ENCODE measurements at places on chromosomes 6 and 20. TPM values are rescaled to one million over a fixed set of nuclear protein-coding genes. Genes with fewer than 3 reads are reported as not detected.

GRCh38 chr20:47944682-47945081 is 159.4 kb upstream of the SULF2 start:
- no peaks in the 10 kb centered on the region for H3K36me3 ChIP-seq
- H3K27me3 ChIP-seq: no peaks in the 10 kb centered on the region
- H3K27ac ChIP-seq: no peak overlapping the region
- no peak overlapping the region for H3K4me3 ChIP-seq
- H3K4me1 ChIP-seq: no peaks in the 10 kb centered on the region
- no peak for DNase-seq

GRCh38 chr6:118708744-118709143 is 57.4 kb upstream of the CEP85L start:
- H3K4me3 ChIP-seq: peak overlapping the region; percentile 48
- peak; percentile 65 for DNase-seq
- H3K4me1 ChIP-seq: peaks cover 22% of the 10 kb centered on the region
- H3K27ac ChIP-seq: peak overlapping the region; percentile 93
- no peaks in the 10 kb centered on the region for H3K36me3 ChIP-seq

- no peak for DNase-seq
- no peaks in the 10 kb centered on the region for H3K4me1 ChIP-seq
- H3K27me3 ChIP-seq: no peaks in the 10 kb centered on the region
- H3K4me3 ChIP-seq: no peak overlapping the region
- H3K27ac ChIP-seq: no peak overlapping the region
Observed at GRCh38 chr6:170089963-170090362, 200.9 kb downstream of the DLL1 start.

GRCh38 chr6:150200428-150201100 is 57.7 kb downstream of the PPP1R14C start:
- DNase-seq: peak; percentile 18
- H3K27ac ChIP-seq: no peak overlapping the region
- H3K4me3 ChIP-seq: no peak overlapping the region
- H3K36me3 ChIP-seq: no peaks in the 10 kb centered on the region
- H3K4me1 ChIP-seq: no peaks in the 10 kb centered on the region
- H3K27me3 ChIP-seq: no peaks in the 10 kb centered on the region

DNA sequence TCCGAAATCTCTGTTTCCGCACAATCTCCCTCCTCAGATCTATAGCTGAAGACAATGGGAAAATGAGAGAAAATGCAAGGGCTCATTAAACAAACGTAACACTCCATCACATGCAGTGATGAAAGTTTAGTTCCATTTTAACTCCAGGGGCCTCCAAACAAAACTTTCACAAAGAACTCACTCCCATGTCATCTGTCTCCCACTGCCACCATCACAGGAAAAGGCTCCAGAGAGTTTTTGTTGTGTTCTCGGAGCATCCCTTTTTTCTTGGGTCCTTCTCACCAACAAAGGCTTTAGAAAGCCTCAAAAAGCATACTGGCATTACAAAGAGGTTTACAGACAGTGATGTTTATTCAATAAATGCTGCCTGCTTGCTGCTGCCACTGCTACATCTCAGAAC is 339.6 kb downstream of the TPBG start:
- no peaks in the 10 kb centered on the region for H3K36me3 ChIP-seq
- no peaks in the 10 kb centered on the region for H3K4me1 ChIP-seq
- no peak overlapping the region for H3K4me3 ChIP-seq
- H3K27ac ChIP-seq: no peak overlapping the region
- DNase-seq: no peak

DNA sequence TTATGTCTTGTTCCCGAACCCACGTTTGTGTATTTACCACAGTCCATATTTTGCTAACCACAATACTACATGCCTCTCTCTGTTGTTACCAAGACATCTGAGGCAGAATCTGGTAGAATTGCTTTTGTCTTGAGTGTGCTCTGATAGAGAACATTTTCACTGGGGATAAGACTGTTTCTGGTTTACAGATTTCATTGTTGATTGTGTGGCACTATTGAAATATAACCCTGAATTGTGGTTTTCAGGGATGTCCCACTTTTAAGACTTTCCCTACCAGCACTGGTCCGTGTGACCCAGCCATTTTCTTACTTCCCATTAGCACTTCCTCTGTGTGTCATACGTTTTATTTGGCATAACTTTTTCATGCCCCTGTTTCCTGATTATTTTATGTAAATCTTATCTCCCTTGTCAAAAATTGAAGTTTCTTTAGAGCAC is 12.2 kb downstream of the NCOA7 start:
- no peak overlapping the region for H3K4me3 ChIP-seq
- H3K27ac ChIP-seq: no peak overlapping the region
- peak; percentile 40 for DNase-seq
- H3K36me3 ChIP-seq: no peaks in the 10 kb centered on the region
- H3K4me1 ChIP-seq: no peaks in the 10 kb centered on the region

- no peak overlapping the region for H3K27ac ChIP-seq
- no peak overlapping the region for H3K4me3 ChIP-seq
Observed at GRCh38 chr6:89966228-89966544, 71.9 kb downstream of the GJA10 start.

DNA sequence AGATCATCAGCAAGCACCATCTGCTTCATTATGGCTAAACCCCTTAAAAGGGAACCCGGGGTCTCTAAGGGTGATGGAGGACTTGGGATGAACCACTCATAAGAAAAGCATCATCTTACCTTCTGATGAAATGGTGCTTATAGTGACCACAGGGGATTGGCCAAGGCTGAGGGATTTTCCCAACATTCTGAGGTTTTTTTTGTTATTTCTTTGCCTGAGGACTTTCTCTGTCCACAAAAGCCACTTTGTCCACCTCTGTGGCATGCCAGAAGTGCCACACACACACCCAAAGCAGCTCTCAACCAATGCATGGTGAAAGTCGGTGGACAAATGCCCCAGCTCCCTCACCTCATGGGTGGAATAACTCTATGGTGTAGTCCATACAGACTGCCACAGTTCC is 79.3 kb upstream of the TOP1 start:
- DNase-seq: no peak
- no peaks in the 10 kb centered on the region for H3K4me1 ChIP-seq
- H3K4me3 ChIP-seq: no peak overlapping the region
- no peaks in the 10 kb centered on the region for H3K36me3 ChIP-seq
- no peak overlapping the region for H3K27ac ChIP-seq
- H3K27me3 ChIP-seq: no peaks in the 10 kb centered on the region

GRCh38 chr20:19588241-19588640 is 169.8 kb upstream of the RIN2 start:
- H3K4me3 ChIP-seq: no peak overlapping the region
- no peak overlapping the region for H3K27ac ChIP-seq
- no peak for DNase-seq
- no peaks in the 10 kb centered on the region for H3K4me1 ChIP-seq
- no peaks in the 10 kb centered on the region for H3K27me3 ChIP-seq

DNA sequence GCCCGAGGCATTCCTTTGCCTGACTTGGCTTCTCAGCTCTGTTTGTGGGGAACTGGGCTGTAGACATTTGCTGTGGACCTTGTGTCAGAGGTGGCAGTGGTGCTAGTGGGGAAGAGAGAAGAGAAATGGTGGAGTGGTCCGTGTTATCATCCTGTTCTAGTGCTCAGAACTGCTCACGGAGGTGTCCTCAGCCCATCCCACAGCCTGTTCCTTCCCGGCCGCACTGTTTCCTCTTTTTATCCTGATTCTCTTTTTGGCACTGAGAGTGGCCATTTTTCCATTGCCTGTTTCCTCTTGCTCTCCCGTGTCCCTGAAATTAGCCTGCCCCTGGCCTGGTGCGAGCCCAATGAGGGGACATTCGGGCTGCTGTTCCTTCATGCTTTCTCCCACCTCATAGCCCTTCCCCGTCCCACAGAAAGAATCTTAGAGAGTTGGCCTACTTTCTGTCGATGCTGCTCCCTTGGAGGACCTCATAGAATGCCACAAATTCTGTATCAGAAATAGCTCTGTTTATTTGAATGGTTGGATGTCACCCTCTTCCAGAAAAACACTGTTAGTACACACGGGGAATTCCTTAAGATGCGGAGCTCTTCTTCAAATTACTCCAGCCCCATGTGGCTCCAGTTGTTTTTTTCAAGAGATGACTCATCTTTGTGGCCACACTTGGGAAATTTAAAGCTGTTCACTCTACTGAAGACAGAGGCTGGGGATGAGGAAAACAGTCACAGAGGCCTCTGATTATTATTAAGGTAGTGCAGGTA is 26.1 kb downstream of the FARS2 start:
- no peaks in the 10 kb centered on the region for H3K27me3 ChIP-seq
- no peak overlapping the region for H3K27ac ChIP-seq
- H3K36me3 ChIP-seq: no peaks in the 10 kb centered on the region
- peak; percentile 69 for DNase-seq
- peaks cover 8% of the 10 kb centered on the region for H3K4me1 ChIP-seq
- H3K4me3 ChIP-seq: no peak overlapping the region

DNA sequence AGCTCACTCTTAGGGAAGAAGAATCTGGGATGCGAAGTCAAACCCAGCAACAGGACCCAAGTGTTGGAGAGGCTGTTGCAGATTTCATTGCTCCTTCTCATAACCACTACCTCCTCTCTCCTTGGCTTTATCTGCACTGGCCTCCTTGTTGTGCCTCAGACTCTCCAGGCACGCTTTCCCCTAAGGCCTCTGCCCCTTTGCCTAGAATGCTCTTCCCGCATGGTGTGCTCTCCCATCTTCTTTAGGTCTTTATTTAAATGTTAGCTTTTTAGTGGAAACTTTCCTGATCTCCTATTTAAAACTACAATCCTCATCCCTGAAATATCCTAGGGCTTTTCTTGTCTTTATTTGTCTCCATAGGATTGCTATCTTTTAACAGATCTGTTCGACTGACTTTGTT is 94.9 kb upstream of the TMEM30A start:
- H3K27ac ChIP-seq: no peak overlapping the region
- no peaks in the 10 kb centered on the region for H3K36me3 ChIP-seq

- no peak overlapping the region for H3K27ac ChIP-seq
- DNase-seq: no peak
- no peaks in the 10 kb centered on the region for H3K36me3 ChIP-seq
- no peak overlapping the region for H3K4me3 ChIP-seq
- H3K4me1 ChIP-seq: no peaks in the 10 kb centered on the region
Observed at GRCh38 chr6:129786548-129786947, 74.6 kb downstream of the TMEM244 start.

DNA sequence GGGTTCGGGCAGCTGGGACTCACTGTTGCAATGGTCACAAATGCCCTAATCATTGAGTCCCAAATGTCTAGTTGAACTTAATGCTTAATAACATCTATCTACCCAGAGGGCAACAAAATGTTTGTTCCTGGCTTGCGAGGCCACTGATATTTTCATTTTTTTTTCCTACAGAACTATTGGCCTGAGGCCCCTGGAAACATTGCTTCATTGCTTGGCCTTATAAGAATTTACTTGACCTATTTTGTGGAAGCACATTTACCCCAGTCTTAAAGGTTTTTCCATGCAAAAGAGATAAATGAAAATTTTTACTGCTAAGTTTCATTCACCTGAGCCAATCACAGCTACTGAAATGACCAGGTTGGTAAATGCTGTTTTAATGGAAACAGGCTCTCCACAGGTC is 133.1 kb upstream of the RIPOR2 start:
- DNase-seq: no peak
- no peak overlapping the region for H3K27ac ChIP-seq
- H3K4me3 ChIP-seq: no peak overlapping the region
- H3K36me3 ChIP-seq: no peaks in the 10 kb centered on the region
- no peaks in the 10 kb centered on the region for H3K27me3 ChIP-seq

DNA sequence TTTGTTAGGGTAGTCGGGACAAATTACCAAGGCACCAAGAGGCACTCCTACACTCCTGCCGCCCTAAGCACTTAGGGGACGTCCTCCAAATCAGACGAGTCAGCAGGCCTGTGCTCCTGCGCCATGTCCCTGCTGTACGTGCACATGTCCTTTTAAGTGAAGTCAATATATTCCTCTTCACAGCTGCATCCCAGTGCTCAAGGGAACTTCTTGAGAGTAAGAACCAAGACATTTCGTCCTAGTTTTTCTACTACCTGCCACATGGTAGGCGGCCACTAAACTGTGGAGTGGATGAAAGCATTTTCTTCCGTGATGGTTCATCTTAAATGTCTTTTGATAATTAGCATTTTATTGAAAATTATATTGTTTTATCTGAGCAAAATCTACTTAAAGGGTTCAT is 100.7 kb downstream of the RPP40 start:
- H3K27me3 ChIP-seq: no peaks in the 10 kb centered on the region
- H3K4me3 ChIP-seq: no peak overlapping the region
- no peaks in the 10 kb centered on the region for H3K36me3 ChIP-seq
- H3K27ac ChIP-seq: no peak overlapping the region
- H3K4me1 ChIP-seq: peaks cover 2% of the 10 kb centered on the region
- no peak for DNase-seq

The BLOC1S5 gene
- total RNA-seq: 19.3 TPM

The BPIFB1 gene
- not detected for total RNA-seq

The ADGRB3 gene
- total RNA-seq: 0.77 TPM

All from fibroblast of lung (primary cell).